Type B pancreatic cell (in vitro differentiated cells): ENCODE measurements at places on chromosomes 2 and 18. TPM values are rescaled to one million over a fixed set of nuclear protein-coding genes. Genes with fewer than 3 reads are reported as not detected.
A peak's percentile ranks its signal among the peaks of the same experiment; 100 is the strongest.

- no peak overlapping the region for H3K27ac ChIP-seq
- no peak overlapping the region for H3K4me3 ChIP-seq
- DNase-seq: no peak
- H3K27me3 ChIP-seq: peaks cover 48% of the 10 kb centered on the region
Observed at GRCh38 chr2:120590841-120591240, 144.8 kb upstream of the GLI2 start.

DNA sequence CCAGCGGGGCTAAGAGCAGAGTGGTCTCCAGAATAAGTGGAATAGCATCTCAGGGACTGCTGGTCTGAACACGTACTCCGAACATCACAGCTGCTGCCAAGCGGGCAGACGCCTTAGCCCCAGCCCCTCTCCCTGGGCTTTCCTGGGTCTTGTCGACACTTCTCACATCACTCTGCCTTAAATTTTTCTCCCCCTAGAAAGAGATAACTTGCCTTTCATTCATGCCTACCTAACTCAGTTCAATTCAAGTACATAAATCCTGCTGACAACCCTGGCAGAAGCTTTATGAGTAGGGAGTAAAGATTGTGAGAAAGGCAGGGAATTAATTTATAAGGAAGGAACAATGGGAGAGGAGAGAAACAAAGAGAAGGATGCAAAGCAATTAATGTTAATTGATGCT is 202.9 kb upstream of the TNP1 start:
- H3K36me3 ChIP-seq: no peaks in the 10 kb centered on the region
- H3K27me3 ChIP-seq: no peaks in the 10 kb centered on the region
- DNase-seq: no peak
- H3K27ac ChIP-seq: peak overlapping the region; percentile 3

The MDH1B gene
- total RNA-seq: 0.64 and 4.7 TPM in 2 replicates

GRCh38 chr2:129885735-129886134 is 93.7 kb upstream of the RAB6C start:
- H3K27ac ChIP-seq: no peak overlapping the region
- no peaks in the 10 kb centered on the region for H3K36me3 ChIP-seq
- H3K4me3 ChIP-seq: no peak overlapping the region
- DNase-seq: no peak
- peaks cover 33% of the 10 kb centered on the region for H3K27me3 ChIP-seq
- H3K4me1 ChIP-seq: no peaks in the 10 kb centered on the region

The ZFAND2B gene
- total RNA-seq: 25.9 and 28.2 TPM in 2 replicates

GRCh38 chr18:22466608-22467395 is 49.1 kb upstream of the CTAGE1 start:
- no peak for DNase-seq
- H3K4me3 ChIP-seq: peak overlapping the region; percentile 30
- peaks cover 45% of the 10 kb centered on the region for H3K4me1 ChIP-seq
- H3K36me3 ChIP-seq: no peaks in the 10 kb centered on the region
- H3K27me3 ChIP-seq: no peaks in the 10 kb centered on the region
- H3K27ac ChIP-seq: peak overlapping the region; percentile 88

GRCh38 chr2:196607073-196607472 is 32.4 kb upstream of the CCDC150 start:
- DNase-seq: no peak
- H3K27ac ChIP-seq: no peak overlapping the region
- no peaks in the 10 kb centered on the region for H3K36me3 ChIP-seq
- no peaks in the 10 kb centered on the region for H3K27me3 ChIP-seq

DNA sequence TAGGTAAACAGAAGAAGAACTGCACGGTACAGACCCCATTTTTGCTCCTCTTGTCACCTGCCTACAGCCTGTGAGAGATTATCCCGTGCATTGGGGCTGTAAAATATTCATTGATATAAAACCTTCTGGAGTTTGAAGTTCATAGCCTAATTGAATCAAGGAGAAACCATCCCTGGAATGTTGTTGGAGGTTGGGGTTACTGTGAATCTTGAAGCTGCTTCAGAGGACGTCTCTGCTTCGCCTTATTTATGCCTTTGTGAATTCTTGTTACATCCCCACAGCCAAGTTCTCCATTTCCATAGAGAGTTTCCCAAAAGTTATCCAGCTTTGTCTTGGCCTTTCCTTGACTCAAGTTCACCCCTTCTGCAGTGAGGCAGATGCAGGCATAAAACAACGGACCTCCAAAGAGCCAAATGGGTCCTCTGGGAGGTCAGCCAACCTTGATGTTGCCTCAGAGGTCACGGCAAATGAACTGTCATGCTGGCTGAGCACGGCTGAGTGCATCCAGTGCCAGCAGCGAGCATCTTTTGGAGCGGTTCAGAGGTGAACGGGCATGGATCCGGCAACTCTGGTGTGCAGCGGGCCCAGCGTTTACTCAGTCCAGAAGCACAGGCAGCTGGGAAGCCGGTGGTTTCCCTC is 317.6 kb downstream of the PRKCE start:
- DNase-seq: peak; percentile 51
- no peaks in the 10 kb centered on the region for H3K36me3 ChIP-seq
- H3K27me3 ChIP-seq: no peaks in the 10 kb centered on the region

DNA sequence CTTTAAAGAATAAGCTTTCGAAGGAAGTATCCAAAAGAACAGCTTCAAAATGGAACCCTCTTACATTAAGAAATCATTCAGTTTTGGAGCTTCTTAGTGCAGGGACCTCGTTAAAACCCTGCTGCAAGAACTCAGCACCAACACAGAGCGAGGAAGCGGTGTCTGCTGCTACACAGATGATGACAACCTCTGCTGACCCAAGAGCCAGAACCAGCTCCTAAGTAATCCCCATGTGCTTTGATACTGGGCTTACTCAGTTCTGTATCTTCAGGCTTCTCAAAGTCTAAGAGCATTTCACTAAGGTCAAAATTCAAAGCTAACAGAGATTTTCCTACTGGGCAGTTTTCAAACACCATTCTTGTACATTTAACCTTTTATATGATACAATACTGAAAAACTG is 194.6 kb downstream of the STK39 start:
- no peak overlapping the region for H3K4me3 ChIP-seq
- no peaks in the 10 kb centered on the region for H3K36me3 ChIP-seq
- DNase-seq: no peak
- no peaks in the 10 kb centered on the region for H3K27me3 ChIP-seq

GRCh38 chr2:61291851-61292575 is 130.0 kb downstream of the C2orf74 start:
- H3K4me1 ChIP-seq: no peaks in the 10 kb centered on the region
- H3K36me3 ChIP-seq: peaks cover 25% of the 10 kb centered on the region
- H3K4me3 ChIP-seq: no peak overlapping the region
- no peak for DNase-seq
- no peak overlapping the region for H3K27ac ChIP-seq
- H3K27me3 ChIP-seq: no peaks in the 10 kb centered on the region

DNA sequence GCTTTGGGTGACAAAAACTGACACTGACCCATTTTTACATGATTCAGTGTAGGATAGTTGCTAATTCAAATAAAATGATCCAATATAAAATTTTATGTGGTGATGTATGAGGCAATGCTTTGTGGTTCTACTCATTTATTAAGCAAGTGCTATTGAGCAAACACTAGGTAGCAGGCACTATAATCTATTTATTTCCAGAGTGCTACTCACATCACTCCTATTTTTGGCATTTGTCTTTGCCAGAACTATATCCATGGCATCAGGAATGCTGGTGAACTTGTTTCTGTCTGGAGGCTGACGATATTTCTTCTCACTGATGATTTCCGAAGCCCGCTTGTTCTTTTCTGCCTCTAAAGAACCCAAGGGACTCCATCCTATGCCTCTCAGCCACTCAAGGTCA is 84.3 kb downstream of the NEB start:
- H3K4me3 ChIP-seq: no peak overlapping the region
- H3K4me1 ChIP-seq: no peaks in the 10 kb centered on the region
- H3K36me3 ChIP-seq: no peaks in the 10 kb centered on the region
- DNase-seq: no peak
- no peak overlapping the region for H3K27ac ChIP-seq
- no peaks in the 10 kb centered on the region for H3K27me3 ChIP-seq

DNA sequence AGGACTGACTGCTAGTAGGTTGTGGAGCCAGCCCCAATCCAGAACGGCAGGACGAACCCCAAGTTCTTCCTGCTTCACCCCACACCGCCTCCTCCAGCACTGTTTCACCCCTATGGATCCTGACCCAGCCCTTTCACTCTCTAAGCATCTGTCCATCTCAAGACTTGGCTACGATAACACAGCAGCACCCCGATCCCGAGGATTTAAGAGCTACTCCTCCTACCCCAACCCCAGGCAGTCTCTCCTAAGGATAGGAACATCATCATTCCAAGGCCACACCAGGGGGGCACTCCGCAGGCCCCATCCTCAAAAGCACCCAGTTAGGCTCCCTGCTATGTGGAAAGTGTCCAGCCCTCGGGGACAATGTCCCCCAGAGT is 645 bp downstream of the KCTD18 start:
- no peaks in the 10 kb centered on the region for H3K27me3 ChIP-seq
- peak overlapping the region; percentile 93 for H3K4me3 ChIP-seq

GRCh38 chr18:76562286-76563122 is 67.5 kb upstream of the ZNF516 start:
- no peak for DNase-seq
- H3K36me3 ChIP-seq: no peaks in the 10 kb centered on the region
- H3K27me3 ChIP-seq: no peaks in the 10 kb centered on the region
- peaks cover 25% of the 10 kb centered on the region for H3K4me1 ChIP-seq
- H3K27ac ChIP-seq: no peak overlapping the region
